ENCODE measurements at places on chromosomes 7 and 10. TPM values are rescaled to one million over a fixed set of nuclear protein-coding genes. Genes with fewer than 3 reads are reported as not detected.

Gene PTTG1IP2
- not detected for total RNA-seq

Gene FKBP6
- total RNA-seq = not detected

Gene ST8SIA6
- total RNA-seq = 0.67 TPM

Gene CALY
- not detected for total RNA-seq

Gene TAS2R3
- total RNA-seq = not detected

Gene ASB13
- total RNA-seq = 10.6 TPM

Gene ELFN1
- 0.59 TPM for total RNA-seq

Gene ADGRA1
- total RNA-seq = not detected

Gene KMT2E
- 24.0 TPM for total RNA-seq

Gene FAM131B
- total RNA-seq = 1.0 TPM

Gene SPDYE3
- not detected for total RNA-seq

Gene CUBN
- 0.89 TPM for total RNA-seq

Gene C7orf33
- not detected for total RNA-seq
